CD8-positive, alpha-beta T cell (primary cell): ENCODE measurements at places on chromosomes 16 and 17.

- no peak for DNase-seq
Observed at GRCh38 chr17:42323268-42323773, 35.0 kb downstream of the STAT5A start.

GRCh38 chr17:15171167-15172047 lies 93.7 kb downstream of the PMP22 start:
- peak; percentile 5 for DNase-seq

DNA sequence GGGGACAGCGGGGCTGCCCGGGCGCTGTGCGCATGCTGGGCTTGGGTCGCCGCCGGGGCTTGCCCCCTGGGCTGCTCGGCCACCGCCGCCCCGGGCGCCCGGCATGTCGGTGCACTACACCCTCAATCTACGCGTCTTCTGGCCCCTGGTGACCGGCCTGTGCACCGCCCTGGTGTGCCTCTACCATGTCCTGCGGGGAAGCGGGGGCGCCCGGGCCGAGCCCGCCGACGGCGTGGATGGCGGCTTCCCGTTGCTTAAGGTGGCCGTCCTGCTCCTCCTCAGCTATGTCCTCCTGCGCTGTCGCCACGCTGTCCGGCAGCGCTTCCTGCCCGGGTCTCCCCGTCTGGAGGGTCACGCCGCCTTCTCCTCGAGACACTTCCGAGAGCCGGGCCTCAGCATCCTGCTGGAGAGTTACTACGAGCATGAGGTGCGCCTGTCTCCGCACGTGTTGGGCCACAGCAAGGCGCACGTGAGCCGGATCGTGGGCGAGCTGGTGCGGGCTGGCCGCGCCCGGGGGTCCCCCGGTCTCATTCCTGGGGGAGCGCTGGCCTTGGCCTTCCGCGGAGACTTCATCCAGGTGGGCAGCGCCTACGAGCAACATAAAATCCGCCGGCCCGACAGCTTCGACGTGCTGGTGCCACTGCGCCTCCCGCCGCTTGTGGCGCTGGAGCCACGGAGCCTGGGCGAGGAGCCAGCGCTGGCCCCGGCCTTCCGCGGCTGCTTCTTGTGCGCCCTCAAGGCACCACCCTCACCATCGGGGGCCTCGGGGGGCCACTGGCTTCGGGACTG lies 789 bp downstream of the ITPRIPL2 start:
- DNase-seq: no peak

GRCh38 chr17:75093548-75094158 lies 5.9 kb downstream of the SLC16A5 start:
- DNase-seq: no peak

DNA sequence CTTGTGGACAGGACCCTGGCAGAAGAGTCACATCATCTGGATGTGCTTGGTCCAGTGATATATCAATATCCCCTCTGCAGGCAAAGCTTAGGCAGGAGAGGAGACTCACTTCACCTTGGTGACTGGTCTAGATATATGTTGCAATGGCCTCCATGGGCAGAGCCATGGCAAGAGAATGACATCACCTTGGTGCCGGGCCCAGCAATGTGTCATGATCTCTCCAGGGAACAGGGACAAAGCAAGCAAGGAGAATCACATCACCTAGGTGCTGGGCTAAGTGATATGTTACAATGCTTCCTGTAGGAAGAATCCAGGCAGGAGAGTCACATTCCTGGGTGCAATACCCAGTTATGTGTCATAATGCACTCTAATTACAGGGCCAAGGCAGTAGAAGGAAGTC lies 2106.2 kb downstream of the TP53TG3F start:
- DNase-seq: no peak

DNA sequence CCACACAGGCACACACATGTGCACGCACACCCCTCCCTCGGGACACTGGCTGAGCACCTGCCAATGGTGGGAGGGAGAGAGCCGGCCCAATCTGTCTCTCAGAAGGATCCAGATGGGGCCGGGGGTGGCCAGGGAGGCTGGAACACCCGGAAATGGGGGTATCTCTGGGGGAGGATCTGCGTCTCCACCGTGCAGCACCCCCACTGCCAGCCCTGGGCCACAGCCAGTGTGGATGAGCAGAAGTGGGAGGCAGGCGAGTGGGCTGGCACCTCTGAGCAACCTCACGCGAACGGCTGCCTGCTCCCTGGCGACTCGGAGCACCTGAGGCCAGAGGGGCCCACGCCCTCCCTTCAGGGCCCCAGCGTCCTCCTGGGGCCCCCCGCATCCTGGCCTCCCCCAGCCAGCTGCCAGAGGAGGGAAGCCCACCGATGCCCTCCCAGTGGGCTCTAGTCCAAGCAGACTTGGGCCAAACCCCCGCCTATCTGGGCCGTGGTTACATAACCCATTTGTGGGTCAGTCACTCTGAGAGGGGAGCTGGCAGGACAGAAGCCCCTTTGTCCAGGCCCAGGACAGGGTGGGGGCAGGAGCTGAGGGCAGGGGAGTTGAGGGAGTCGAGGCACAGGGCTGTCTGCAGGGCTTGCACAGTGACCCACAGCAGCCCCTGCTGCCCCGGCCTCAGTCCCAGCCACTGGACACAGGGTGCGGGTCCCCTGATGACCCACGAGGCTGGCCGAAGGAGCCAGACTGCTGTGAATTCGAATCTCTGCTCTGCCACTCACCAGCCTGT lies 5.6 kb downstream of the CASKIN1 start:
- DNase-seq: no peak

DNA sequence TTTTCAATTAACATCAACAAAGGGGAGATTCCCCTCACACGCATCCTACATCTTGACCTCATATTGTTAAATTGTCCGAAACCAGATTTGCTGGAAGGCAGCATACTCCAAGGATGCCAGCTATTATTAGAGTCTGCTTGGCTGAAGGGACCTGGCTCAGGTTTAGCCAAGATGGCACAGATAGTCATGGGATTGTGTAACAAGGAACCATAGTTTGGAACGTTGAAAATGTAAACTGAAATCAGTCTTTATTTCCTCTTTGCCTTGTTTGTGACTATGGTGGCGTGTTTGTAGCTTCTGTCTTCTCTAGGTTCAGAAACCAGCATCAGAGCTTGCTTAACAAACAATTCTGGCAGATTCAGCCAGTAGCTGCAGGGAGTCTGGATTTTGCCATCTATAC lies 5.9 kb downstream of the ARSG start:
- no peak for DNase-seq

DNA sequence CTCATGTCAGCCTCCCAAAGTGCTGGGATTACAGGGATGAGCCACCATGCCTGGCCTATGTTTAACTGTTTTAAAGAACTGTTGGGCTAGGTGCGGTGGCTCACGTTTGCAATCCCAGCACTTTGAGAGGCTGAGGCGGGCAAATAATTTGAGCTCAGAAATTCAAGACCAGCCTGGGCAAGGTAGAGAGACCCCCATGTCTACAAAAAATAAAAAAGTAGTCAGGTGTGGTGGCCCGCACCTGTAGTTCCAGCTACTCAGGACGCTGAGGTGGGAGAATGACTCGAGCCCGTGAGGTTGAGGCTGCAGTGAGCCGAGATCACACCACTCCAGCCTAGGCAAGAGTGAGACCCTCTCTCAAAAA lies 1.9 kb upstream of the ITGAL start:
- no peak for DNase-seq

DNA sequence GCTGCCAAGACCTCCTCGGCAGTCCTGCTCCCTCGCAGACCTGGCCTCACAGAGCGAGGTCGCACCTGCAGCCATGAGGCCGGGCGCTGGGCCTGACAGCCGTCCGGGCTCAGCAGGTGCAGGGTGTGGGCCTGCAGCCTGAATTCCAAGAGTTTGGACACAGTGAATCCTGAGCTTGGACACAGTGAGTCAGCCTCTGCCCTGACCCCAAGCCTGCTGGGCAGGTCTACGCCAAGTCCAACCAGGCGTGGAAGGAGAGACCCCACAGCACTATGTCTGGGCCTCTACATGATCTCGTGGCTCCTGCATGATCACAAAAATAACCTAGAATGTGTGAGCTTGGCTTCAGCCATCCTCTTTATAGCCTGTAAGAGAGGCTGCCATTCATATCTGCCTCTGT lies 121.0 kb downstream of the C16orf95 start:
- DNase-seq: no peak

- no peak for DNase-seq
Observed at GRCh38 chr17:27591986-27592385, 39.0 kb upstream of the LGALS9 start.

- peak; percentile 52 for DNase-seq
Observed at GRCh38 chr17:79393358-79394052, 217.3 kb downstream of the RBFOX3 start.

DNA sequence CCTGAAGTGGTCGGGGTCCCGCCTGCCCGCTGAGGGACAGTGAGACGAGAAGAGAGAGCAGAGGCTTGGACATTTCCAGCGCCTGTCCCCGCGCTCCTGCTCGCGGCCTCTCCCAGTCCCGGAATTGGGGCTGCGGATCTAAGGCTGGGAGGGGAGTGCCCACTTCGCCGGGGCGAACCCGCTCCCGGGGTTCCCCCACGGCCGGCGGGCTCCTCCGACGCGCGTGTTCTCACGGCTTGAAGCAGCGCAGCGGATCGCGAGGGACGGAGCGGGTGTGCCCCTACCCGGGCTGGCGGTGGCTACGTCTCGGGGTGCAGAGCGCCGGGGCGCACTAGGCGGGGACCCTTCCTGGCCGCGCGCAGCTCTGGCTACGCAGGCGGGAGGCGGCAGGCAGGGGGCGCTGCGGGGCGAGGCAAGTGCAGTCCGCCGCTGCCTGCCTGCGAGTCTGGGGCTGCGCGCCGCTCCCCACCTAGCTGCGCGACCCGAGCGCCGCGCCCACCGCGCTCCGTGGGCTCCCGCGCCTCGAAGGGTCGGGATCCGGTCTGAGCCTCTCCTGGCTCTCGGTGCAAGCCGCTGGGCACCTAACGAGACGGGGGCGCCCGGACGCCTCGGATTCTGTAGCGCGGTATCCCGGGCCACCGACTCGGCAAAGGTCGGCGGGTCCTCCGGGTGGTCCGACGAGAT lies 1.2 kb downstream of the NGFR start:
- peak; percentile 91 for DNase-seq

- DNase-seq: no peak
Observed at GRCh38 chr17:28334666-28335200, 539 bp downstream of the IFT20 start.

DNA sequence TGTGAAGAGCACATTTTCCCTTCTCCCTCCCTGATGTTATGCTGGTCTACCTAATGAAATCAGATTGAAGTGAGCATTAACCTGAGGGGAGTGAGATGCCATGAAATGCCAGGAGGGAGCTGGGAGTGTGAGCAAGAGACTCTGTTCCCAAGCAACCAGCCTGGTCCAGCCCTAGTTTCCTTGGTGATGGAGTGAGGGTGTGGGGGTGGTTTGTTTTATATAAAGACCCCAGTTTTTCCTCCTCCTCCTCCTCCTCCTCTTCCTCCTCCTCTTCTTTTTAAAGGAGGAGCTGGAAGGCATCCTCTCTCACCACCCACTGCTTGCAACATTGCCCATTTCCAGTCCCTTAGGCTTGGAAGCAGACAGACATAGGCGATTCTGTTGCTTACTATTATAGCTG lies 97.1 kb downstream of the DNAH3 start:
- no peak for DNase-seq

DNA sequence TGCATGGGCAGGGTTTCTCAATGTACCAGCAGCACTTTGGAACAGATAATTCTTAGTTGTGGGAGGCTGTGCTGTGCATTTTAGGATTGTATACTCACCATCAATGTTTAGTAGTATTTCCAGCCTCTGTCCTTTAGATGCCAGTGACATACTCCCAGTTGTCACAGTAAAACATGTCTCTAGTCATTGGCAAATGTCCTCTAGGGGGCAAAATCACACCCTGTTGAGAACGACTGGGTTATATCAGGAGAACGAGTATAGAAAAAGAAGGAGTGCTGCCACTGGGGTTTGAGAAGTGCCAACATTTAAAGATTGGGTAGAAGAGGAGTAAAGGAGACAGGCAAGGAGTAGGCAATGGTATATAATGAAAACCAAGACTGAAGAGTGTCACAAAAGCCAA lies 37.9 kb upstream of the SMIM36 start:
- no peak for DNase-seq

- DNase-seq: no peak
Observed at GRCh38 chr17:7019839-7020519, 2.9 kb upstream of the BCL6B start.

GRCh38 chr17:34721326-34721725 lies 141.9 kb downstream of the TMEM132E start:
- DNase-seq: no peak

- DNase-seq: no peak
Observed at GRCh38 chr17:30021708-30022317, 80.4 kb downstream of the EFCAB5 start.

- no peak for DNase-seq
Observed at GRCh38 chr17:44623070-44623725, 33.1 kb upstream of the MEIOC start.
